ENCODE measurements at places on chromosomes 16 and 17.

GRCh38 chr17:78488867-78489634 is 88.1 kb downstream of the DNAH17 start:
- no peak for DNase-seq

- no peak for DNase-seq
These were observed 7.3 kb downstream of the SYCE1L start for GRCh38 chr16:77206533-77206932.

- peak; percentile 96 for DNase-seq
These were observed 33.9 kb downstream of the ANKFY1 start for GRCh38 chr17:4229627-4230541.

DNA sequence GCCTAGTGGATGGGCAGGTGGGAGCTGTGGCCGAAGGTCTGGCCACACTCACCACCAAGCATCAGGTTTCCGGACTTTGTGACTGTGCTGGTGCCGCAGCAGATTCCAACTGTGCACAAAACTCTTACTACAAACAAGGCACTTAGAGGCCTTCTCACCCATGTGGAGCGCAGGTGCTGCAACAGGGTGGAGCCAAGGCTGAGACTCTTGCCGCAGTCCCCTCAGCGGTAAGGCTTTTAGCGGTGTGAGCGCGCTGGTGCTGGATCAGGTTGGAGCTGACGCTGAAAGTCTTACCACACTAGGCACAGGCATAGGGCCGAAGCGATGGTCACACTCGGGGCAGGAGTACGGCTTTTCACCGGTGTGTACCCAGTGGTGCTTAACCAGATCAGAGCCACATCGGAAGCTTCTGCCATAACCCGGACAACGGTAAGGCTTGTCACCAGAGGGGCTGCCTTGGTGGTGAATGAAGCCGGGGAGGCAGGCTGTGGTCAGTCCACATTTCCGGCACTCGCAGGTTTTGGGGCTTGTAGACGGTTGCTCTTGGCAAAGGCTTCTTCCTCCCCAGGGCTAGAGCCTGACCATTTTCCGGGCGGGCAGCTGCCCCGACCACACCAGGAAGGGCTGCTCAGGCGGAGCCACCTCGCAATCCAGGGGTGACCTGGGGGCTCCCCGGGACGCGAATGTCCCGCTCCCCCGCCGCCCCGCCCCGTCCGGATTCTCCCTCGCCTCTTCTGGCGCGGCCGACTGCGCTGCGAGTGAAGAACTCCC is 1.0 kb upstream of the ARMC5 start:
- DNase-seq: no peak

GRCh38 chr17:50558941-50559614 is 1.4 kb upstream of the CACNA1G start:
- no peak for DNase-seq

- DNase-seq: no peak
These were observed 103.8 kb downstream of the HAPSTR1 start for GRCh38 chr16:9195287-9195686.

- DNase-seq: peak; percentile 60
These were observed 586 bp downstream of the UBALD2 start for GRCh38 chr17:76265624-76266243.

- no peak for DNase-seq
These were observed 78.0 kb downstream of the MPRIP start for GRCh38 chr17:17120294-17120693.

GRCh38 chr17:82216301-82217119 is 3.9 kb upstream of the CCDC57 start:
- peak; percentile 76 for DNase-seq

DNA sequence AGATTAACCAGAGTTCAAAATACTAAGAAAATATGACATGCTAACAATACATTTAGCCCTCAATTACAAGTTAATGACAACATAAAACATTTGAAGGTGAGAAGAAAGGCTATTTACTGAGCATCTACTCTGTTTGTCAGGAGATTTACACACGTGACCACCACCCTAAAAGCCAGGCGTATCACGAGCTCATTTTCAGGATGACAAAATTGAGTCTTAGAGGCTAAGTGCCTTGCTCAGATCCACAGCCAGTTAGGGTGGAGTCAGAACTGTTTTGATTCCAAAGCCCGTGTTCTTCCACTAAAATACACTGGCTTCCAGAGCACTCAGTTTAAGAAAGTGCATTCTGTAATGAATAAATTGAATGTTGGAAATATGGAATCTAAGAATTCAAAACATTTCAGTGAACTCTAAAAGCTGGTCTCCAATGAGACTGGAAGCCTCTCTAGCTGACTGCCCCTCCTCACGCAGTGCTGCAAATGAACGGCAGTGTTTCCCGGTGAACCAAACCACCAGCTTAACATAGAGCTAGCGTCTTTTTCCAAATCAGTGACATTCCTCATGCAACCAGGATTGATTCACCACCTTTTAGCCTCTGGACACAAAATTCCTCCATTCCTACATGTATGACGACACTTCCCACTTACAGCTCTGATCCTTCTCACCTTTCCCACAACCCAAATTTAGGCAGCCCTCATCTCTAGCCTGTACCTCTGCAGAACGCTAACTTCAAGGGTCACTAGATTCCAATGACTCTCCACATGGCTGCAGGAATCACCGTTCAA is 5.9 kb downstream of the ZDHHC7 start:
- DNase-seq: peak; percentile 63

DNA sequence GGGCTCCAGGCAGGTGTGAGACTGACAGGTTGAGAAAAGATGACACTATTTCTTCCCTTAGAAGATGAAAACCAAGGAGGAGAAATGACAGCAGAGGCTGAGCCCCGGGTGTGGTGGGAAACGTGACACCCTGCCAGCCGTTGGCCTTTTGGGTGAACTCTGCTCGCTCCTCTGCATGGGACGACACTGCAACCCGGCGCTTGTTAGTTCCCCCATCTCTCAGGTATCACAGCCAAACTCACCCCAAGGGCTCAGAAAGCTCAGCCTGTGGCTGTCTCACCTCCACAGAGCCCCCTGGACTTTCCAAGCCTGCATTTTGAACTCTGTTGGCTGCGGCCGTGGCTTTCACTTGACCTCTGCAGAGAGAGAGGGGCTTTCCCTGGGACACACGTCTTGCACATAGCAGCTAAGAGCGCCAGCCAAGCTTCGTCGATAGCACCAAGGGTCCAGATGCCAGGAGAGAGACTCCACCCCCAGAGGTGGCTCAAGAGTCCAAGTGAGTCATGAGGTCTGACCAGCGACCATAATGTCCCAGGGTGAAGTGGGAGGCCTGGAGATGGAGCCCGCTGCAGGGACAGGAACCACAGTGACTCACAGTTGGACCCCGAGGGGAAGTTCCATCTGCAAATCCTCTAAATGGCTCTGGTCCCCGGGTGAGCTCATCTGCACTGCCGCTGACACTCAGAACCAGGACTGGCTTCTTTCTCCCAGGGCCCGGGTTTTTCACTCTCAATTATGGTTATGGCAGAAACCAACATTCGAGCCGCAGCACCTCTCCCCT is 301.9 kb downstream of the SOX9 start:
- DNase-seq: peak; percentile 69

DNA sequence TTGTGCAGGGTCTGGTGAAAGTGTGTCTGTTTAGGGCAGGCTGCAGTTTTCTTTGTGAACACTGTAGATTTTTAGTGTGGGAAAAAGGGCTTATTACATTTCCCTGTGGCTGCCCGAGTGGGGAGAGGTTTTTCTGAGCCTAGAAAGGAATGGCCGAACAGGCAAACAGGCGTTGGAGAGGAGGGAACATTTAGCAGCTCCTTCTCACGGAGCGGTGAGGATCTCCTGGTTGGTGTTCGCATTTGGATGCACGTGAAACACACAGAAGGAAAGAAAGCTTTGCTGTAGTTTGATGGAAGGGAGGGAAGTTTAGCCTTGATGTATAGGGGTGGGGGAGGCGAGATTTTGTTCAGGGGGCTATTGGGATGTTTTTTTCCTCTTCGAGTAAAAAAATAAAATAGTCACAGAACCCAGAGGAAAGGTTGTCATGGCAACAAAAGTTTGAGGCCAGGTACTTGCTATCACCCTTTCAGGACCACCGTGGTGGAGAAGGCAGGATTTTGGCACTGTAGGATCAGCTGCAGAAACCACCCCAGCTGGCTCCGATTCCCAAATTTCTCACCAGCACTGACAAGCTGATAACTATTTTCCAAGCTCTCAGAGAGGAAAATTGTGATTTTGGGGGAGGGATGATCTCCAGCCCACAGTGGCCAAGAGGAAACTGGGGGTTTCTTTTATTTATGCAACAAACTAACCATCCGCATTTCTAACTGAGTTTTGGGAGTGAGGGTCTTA is 3.5 kb downstream of the GSG1L start:
- no peak for DNase-seq

DNA sequence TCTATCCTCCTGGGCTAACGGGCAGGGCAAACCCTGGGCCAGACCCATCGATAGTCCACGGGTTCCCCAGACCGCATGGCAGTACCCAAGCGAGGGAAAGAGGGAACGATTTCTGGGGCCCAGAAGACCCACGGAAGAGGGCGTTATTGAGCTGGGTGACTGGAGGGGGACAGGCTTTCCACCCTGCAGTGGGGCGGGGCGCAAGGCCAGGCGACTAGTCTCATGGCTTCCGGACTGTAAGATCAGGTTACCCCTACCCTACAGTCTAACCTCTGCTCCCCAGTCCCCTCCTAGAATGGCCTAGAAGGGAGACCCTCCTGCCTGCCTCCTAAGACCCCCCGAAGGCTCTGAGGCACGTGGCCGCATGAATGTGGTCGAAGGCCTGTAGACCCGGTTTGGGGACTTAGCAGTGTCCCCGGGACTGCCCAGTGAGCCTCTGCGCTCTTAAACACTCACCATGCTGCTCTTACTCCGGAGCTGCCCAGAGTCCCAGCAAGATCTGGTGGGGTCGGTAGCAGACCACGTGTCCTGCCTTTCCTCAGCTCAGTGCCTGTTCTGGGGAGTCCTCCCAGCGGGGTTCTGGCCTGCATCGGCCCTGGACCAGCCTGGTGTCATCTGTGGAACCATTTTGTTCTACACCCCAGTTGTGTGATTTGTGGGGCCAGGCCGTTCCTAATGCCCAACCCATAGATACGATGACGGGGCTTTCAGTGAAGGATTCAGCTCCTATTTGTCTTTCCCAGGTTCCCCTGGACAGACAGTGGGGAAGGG is 13.2 kb upstream of the AURKB start:
- peak; percentile 64 for DNase-seq

DNA sequence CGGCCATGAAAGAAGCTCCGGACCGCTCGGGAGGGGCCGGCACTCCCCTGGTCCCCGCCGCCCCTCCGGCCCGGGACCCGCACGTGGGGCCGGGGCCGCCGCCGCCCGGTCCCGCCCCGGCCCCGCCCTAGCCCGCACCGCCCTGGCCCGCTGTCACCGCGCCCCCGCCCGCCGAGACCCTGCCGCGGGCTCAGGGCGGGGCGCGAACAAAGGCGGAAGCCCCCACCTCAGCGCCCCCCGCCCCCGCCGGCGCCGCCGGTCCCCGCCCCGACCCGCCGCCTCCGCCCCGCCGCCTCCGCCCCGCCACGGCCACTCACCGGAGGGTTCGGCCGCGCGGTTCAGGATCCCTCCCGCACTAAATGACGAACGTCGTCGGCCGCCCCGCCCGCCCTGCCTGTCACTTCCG is at the start of gene ARHGDIA:
Gene ARHGDIA, minus strand, starts transcription at position 357 of the 406 bp plus-strand sequence. CDS start 1,407 bp downstream, outside the sequence.
- no peak for DNase-seq

- peak; percentile 58 for DNase-seq
These were observed 387.5 kb upstream of the HSBP1 start for GRCh38 chr16:83420206-83420760.

DNA sequence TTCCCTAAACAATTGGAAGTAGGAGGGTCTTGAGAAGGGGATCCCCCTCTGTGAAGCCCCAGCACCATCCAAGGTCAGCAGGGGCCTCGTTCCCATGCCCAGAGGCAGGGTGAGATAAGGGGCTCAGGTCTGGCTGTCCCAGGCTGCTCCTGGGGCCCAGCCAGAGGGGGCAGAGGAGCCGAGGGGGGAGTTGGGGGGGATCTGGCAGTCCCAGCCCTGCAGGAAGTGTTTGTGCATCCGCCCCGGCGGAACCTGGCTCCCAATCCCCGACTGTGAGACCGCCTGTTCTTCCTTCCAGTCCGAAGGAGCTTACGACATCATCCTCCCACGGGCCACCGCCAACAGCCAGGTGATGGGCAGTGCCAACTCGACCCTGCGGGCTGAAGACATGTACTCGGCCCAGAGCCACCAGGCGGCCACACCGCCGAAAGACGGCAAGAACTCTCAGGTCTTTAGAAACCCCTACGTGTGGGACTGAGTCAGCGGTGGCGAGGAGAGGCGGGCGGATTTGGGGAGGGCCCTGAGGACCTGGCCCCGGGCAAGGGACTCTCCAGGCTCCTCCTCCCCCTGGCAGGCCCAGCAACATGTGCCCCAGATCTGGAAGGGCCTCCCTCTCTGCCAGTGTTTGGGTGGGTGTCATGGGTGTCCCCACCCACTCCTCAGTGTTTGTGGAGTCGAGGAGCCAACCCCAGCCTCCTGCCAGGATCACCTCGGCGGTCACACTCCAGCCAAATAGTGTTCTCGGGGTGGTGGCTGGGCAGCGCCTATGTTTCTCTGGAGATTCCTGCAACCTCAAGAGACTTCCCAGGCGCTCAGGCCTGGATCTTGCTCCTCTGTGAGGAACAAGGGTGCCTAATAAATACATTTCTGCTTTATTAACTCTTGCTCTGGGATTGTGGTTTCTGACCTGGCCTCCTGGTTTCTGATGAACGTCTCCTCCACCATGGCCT is 14.9 kb downstream of the GPRC5C start:
- DNase-seq: no peak

GRCh38 chr17:41211845-41212466 is 14.5 kb upstream of the KRTAP9-2 start:
- DNase-seq: peak; percentile 18

DNA sequence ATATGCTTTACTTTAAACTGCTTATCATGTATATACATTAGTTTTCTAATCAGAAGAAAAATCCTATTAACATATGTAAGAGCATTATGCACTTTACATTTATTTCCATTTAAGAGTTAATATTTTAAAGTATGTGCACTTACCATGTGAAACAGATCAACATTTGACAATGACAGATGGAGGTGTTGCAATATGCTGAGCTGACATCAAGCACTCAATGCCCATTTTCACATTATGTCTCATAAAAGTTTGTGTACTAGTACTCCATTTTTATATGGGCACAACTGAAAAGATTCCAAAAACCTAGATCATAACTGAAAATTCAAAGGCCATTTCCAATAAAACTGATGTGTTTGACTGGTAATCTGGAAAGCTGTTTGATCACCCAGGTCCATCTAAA is 420.9 kb upstream of the SOX9 start:
- DNase-seq: no peak

Data from fibroblast of skin of scalp (primary cell).